Inflammatory macrophage treated with lipopolysaccharide for 4 hours (primary cell): ENCODE measurements at places on chromosomes 5 and 9.

- no peak for DNase-seq
Measured at GRCh38 chr9:122159925-122160246, 178 bp downstream of the MORN5 start.

- DNase-seq: no peak
Measured at GRCh38 chr5:138933522-138934290, 58.6 kb upstream of the LRRTM2 start.

DNA sequence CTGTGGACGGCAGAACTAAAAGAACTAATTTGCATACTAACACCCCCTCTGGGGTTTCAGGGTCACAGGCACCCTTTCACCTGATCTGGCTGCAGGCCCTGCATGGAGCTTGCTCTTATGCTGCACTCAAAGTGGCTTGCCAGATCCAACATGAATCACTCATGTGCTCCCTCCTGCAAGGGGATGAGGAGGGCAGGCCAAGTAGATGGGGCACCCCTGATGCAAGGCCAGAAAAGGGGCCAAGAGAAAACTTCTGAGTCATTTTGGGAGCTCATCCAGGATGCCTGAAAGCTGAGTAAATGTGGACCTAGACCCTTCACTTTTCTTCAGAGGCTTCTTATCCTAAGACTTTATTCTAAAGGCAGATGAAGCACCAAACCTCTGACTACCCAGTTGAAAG lies 558.5 kb upstream of the PTGER4 start:
- DNase-seq: no peak

DNA sequence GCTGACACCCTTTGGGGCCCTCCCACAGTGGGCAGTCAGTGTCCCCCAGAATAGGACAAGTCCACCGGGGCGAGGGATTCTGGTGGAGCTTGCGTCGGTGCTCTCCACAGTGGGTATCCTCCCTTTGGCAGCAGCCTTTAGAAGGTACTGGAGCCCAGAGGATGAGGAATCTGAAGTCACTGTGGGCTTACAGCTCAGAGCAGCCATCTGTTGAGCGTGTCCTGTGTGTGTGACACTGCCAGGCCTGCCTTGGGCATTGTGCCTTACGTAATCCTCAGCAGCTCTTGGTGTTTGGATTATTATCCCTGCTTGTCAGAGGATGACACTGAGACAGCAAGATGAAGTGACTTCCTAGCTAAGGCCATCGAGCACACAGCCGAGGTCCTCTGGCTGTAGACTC lies 12.6 kb downstream of the URM1 start:
- DNase-seq: no peak

GRCh38 chr5:112276991-112277390 lies 142.1 kb downstream of the EPB41L4A start:
- DNase-seq: no peak

DNA sequence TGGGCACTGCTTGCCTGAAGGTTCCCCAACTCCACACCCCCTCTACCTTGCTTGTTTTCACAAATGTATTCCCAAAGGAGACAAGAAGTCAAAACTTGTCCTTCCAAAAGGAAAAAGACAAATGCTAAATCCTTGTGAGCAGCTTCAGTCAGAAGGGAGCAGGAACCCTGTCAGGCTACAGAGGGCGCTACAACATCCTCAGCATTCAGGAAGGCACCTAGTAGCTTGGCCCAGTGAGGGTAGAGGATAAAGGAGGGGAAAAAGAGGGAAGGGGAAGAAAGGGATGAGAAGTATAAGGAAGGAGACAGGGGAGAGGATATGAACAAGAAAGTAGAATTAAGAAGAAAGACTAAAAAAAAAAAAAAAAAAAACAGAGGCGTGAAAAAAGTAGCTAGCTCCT lies 97.5 kb downstream of the MLLT3 start:
- DNase-seq: no peak

GRCh38 chr5:150239099-150239793 lies 49.4 kb downstream of the SLC6A7 start:
- no peak for DNase-seq

DNA sequence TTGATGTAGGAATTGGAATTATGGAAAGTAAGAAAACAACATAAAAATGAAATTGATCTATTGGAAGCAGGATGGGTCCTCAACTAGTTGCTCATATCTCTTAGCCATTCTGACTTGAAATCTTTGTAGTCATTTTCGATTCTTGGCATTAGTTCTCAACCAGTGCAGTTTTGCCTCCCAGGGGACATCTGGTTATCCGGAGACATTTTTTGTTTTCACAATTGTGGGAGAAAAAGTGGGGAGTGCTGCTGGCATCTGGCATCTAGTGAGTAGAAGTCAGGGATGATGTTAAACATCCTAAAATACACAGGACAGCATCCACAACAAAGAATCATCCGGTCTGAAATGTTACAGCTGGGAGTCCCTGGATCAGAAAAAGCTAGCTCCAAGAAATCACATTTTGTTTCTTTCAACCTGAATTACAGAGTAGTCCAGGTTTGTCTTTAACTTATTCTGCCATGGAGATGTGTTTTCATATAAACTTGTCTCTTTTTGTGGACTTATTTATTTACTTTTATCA lies 74.9 kb downstream of the FBXL7 start:
- DNase-seq: no peak
